C1 segment of cervical spinal cord (tissue), 14 donors: ENCODE measurements at places on chromosomes 6 and 20.
A peak's percentile ranks its signal among the peaks of the same experiment; 100 is the strongest.

GRCh38 chr20:57421253-57422220 lies 30.3 kb downstream of the RBM38 start:
- no peak for DNase-seq

GRCh38 chr20:62946918-62947317 lies 5.6 kb upstream of the SLC17A9 start:
- no peak for DNase-seq

GRCh38 chr6:162671580-162672165 lies 55.9 kb downstream of the PRKN start:
- DNase-seq = no peak

DNA sequence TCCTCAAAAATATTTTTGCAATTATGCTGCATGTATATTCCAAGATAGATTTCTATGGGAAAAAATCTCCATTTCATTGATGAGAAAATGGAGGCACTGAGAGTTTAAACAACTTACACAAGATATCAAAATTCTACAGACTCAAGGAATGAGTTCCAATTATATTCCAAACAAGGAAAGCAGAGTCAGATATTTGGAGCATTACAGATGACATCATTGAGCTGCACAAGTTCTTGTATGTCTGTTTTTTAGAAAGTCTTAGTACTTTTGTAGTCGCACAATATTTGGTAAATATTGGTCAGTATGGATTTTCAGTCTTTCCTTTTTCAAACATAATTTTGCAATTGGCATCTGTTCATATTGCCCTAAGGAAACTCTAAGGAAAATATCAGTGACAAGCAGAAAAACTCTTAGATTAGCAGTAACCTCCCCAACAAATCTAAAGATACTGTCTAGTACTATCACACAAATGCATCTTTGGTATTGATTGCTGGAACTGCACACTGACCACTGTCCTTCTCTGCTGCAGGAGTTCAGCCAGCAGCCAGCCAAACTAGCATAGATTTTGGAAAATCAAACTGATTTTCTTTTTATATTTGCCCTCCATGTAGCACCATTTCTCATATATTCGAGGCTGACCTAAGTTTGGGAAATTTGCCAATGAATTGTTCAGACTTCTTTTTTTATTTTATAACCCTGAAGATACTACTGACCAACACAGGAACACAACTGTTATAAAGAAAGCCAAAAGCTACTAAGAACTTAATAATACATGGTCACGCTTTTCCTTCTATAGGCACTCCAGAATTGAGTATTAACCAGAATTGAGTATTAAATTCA lies 51.7 kb upstream of the TBX18 start:
- no peak for DNase-seq

DNA sequence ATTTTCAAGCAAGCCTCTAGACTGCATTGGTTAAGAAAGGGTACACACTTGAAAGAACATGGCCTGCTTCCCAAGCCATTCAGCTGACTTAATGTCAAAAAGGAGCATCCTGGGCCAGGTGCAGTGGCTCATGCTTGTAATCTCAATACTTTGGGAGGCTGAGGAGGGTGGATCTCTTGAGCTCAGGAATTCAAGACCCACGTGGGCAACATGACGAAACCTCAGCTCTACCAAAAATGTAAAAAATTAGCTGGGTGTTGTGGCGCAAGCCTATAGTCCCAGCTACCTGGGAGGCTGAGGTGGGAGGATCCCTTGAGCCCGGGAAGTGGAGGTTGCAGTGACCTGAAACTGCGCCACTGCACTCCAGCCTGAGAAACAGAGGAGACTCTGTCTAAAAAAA lies 26.9 kb upstream of the NT5E start:
- DNase-seq = no peak

- DNase-seq = no peak
These were observed 134.3 kb upstream of the MAN1A1 start for GRCh38 chr6:119483908-119484307.

DNA sequence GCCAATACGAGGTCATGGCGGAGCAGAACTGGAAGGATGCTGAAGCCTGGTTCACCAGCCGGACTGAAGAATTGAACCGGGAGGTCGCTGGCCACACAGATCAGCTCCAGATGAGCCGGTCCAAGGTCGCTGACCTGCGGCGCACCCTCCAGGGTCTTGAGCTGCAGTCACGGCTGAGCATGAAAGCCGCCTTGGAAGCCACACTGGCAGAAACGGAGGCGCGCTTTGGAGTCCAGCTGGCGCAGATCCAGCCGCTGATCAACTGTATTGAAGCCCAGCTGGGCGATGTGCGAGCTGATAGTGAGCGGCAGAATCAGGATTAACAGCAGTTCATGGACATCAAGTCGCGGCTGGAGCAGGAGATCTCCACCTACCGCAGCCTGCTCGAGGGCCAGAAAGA lies 296.9 kb downstream of the OGFRL1 start:
- no peak for DNase-seq

DNA sequence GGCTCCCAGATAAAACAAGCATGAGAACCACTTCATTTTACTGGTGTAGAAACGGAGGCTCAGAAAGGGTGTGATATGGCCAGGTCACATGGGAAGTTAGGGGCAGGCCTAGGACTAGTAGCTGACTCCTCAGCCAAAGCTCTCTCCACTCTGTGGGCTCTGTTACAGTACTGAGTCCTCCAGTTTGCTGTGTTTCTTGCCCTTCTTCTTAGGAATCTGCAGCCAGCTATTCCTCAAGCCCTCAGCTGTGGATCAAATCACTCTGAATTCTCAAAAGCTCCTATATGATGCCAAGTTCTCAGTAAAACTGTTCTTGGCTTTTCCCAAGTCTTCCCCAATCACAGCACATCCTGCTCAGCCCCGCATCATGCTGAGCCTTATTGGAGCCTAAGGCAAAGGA lies 42.5 kb upstream of the ADGRF1 start:
- no peak for DNase-seq

GRCh38 chr20:35497780-35498189 lies 31.7 kb downstream of the C20orf173 start:
- peak; percentile 55 for DNase-seq

GRCh38 chr20:3659492-3660261 lies 3.5 kb downstream of the GFRA4 start:
- no peak for DNase-seq

DNA sequence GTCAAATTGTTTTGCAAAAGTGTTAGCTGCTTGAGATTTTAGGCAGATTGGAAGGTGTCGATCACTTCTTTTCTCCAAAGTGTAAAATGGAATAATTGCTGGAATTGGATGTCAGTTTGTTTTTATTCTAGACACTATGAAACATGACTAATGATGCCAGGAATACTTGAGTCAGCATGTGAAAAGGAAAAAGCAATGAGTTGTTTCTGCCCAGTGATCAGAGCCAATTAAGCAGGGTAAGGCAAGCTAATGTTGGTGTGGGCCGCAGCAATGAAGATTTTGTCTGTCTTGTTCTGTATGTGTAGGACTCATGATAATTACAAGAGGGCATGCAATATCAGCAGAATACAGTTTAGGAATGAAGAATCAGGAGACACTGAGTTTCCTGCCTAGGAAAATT lies 110.3 kb downstream of the CARMIL1 start:
- DNase-seq = no peak
